ENCODE measurements at places on chromosomes 13 and 19.

- DNase-seq: no peak
Observed at GRCh38 chr13:111947026-111947810, 119.7 kb upstream of the SOX1 start.

DNA sequence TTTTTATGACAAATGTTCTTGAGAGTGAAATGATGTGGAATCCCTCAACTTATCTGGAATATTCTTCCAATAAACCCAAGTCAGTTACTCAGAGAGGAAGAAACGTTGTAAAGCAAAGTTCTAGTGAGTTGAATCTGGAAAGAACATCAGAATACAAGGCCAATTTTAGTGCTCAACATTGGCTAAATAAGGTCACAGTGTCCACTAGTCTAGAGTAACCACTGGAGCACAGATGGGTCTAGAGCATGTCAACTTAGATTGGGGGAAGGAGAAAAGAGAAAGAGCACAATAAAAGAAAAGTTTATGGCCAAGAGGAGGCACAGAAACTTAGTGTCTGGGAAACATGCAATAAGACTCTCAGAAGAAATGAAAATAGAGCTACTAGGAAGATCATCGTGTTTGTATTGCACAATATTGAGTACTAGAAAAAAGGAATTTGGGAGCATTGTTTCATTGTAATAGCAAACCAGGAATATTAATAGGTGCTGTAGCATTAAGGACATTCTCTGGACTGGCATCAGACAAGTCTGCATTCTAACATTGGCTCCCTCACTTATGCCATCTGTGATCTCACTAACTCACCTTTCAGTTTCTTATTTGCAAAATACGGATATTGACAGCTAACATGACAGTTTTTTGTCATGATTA is 1318.5 kb downstream of the PCDH9 start:
- no peak for DNase-seq

GRCh38 chr13:112750570-112750969 is 60.7 kb downstream of the ATP11A start:
- DNase-seq: no peak

GRCh38 chr13:40552895-40553294 is 113.5 kb downstream of the FOXO1 start:
- DNase-seq: no peak

DNA sequence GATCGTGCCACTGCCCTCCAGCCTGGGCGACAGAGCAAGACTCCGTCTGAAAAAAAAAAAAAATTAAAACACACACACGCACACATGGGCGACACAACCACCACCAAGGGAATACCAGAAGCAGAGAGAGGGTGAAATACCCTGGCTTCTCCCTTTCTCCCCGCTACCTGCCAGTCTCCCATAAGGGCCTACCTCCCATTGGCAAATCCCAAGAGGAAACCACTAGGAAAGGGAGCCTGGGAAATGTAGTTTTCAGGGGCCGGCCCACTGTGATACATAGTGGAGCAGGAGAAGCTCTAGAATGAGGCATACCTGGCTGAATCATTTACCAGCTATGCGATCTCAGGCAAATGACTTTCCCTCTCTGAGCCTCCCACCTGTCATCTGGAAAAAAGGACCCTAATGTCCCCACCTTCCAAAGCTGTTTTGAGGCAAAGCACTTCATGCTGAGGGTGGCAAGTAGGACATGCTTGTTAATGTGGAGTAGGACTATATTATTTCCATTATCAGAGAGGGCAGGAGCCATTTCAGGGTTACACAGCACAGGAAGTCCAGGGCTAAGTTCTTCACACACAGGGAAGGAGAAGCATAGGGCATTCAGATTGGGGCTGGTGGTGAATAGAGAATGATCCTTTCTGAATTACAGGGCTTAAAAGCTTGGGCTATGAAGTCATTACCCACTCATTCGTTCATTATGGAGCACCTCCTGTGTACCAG is 14.3 kb upstream of the HNRNPUL1 start:
- DNase-seq: no peak

DNA sequence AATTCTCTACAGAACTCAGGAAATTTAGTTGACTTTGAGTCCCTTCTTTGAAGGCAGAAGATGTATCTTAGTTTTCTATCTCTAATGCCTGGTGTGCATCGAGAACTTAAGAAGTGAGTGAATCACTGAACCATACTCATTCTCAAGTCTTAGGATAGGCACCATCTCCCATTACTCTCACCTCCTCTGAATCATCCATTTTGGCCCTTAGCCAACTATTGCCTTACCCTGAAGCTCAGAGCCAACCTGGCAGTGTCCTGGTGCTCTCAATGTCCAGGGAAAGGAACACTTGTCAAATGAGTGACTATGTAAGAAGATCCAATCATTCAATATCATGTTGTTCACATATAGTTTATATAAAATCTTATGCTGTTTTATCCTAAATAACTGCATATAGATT is 146.6 kb downstream of the RGCC start:
- no peak for DNase-seq

GRCh38 chr13:27820524-27821482 is 28.5 kb downstream of the GSX1 start:
- DNase-seq: no peak

DNA sequence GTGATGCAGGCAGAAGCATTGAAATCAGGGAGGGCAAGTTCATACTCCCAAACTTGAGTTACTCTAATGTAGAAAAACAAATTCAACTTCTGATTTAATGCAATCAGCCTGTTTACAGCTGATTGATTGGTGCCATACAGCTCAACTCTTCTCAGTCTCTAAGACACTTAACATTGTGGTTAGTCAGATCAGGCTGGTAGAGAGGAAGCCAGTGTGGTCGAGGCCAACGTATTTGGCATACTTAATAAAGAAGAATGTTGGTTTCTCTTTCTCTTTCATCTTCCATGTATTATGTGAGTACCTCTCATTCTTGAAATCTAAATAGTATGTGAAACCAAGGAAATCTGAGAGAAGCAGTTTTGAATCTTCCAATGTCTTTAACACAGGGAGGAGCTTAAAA is 255.0 kb upstream of the SLITRK1 start:
- no peak for DNase-seq

DNA sequence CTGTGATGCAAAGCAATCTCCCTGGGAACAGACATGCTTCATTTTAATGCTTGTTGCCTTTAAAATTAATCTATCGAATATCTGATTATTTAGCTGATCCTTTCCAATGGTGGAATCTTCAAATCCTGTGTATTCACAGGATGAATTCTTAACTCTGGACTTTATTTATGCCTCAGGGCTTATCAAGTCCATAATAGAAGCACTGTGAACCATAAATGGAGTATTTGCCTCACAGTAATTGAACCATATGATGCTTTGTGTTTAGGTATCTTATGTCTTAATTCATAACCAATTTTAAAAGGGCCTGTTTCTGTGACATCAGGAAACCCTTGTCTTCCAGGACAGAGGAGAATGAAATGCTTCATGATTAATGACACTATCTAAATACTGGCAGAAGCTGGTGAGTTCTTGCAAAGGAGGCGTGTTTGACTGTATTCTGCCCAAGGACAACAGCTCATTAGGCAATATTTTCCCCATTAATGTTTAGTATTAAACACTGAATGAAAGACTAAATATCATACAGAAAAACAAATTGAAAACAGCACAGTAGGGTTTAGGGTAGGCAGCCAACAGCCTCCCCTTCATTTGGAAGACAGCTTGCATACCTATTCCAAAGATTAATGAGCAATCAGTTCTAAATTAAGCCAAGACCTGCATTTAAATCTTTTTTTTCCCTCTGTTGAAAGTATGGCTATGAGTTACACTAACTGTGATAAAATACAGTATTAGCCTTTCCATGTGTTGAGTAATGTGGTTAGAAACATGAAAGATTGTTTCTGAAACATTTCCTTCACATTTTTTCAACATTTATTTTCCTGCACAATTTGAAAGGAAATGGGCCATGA is 709.4 kb downstream of the PCDH9 start:
- no peak for DNase-seq

DNA sequence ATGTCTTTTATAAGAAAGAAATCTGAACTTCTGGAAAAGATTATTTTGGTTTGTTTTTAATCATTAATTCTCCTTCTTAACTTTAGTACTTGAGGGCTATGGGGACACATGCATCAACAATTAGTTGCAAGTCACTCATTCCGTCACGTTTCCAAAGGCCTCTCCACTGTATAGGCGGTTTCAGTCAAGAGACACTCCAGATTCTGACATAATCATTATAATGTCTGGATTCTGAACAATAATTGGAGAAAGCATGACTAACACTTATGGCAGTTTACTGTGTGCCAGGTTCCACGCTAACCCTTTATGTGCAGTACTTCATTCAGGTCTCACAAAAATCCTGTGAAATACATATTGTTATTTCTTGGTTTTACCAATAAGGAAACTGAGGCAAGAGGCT is 71.9 kb downstream of the TNFRSF19 start:
- no peak for DNase-seq

DNA sequence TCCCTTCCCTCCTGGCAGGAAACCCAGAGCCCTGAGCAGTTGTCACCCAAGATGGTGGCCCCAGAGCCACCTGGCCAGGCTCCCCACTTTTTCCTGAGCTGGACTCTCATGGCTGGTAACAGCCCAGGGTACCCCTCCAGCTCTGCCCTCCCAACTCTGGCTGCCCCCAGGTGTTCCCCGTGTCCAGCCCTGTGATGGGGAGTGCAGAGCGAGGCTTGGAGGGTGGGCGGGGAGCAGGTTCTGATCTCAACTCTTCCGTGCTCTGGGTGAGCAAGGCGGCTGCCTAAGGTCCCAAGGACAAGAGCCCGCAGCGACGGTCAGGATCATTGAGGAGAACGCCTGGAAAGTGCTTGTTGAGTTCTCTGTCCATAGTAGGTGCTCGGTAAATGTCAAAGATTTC is 54.7 kb upstream of the GAS6 start:
- no peak for DNase-seq

GRCh38 chr13:44605721-44606120 is 29.6 kb upstream of the TSC22D1 start:
- no peak for DNase-seq

- no peak for DNase-seq
Observed at GRCh38 chr13:44968434-44968815, 20.8 kb downstream of the NUFIP1 start.

DNA sequence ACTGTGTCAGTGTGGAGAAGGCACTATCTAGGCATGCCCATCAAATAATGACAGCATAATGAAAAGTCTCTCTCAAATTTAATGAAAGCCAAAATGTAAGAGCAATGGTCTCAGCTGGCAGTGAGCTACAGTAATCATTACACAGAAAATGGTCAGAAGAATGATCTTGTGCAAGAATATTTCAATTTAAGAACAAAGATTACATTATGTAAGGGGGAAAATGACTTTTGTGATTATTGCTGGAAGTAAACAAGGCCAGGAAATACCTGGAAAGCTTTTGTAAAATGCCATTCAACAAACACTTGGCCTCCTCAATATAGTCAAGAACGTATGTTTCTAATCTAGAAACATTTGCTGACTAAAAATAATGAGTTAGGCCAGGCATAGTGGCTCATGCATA is 89.1 kb downstream of the CAB39L start:
- no peak for DNase-seq

GRCh38 chr13:31919971-31920726 is 111.4 kb upstream of the FRY start:
- no peak for DNase-seq

DNA sequence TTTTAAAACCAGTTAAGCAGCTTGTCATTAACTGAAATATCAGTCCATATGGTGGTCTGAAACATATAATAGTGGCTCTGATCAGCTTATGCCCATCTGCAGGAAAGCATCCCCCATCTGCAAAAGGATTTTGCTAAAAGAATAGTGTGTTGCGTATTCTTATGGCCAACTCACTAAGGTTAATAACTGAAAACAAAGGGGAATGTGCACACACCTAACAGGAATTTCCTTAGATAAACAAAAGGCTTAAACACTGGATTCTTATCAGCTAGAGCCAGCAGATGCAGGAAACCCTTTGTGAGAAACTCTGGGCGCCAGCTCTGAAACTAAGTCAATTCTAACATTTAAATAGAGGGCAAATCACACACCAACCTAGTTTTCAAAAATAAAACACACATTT is 22.1 kb downstream of the VPS36 start:
- no peak for DNase-seq

DNA sequence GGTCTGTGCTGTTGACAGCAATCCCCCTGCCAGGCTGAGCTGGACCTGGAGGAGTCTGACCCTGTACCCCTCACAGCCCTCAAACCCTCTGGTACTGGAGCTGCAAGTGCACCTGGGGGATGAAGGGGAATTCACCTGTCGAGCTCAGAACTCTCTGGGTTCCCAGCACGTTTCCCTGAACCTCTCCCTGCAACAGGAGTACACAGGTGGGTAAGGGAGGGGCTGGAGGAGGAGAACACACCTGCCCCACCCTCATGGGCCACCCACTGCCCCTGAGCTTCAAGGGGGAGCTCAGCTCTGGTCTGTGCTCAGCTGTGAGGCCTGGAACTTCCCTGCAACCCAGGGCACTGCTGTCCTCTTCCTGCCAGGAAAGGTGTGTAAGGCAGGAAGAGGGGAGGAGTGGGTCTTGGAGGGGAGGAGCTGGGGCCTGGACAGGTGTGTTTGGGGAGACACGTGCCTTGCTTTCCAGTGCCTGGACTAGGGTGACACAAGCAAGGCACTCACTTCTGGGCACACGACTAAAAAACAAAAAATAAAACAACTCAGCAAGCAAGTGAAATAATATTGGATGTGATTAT is 3.9 kb downstream of the SIGLEC7 start:
- no peak for DNase-seq

DNA sequence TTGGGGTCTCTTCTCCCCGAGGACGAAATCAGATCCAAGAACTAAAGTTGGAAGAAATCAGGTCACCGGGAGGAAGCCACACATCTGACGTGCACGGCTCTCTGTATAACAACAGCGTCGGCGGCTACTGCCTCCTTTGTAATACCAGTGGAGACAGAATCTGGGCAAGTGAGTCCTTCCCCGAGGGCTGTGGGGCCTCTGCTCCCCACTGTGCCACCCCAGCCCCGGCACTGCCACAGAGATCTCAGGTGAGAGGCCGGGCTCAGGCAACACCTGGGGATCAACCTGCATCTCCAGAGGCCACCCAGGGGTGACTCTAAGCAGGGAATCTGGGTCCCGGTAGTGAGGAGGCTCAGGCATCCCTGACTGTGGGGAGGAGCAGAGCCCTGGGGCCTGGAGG is 33.7 kb upstream of the C13orf46 start:
- no peak for DNase-seq

DNA sequence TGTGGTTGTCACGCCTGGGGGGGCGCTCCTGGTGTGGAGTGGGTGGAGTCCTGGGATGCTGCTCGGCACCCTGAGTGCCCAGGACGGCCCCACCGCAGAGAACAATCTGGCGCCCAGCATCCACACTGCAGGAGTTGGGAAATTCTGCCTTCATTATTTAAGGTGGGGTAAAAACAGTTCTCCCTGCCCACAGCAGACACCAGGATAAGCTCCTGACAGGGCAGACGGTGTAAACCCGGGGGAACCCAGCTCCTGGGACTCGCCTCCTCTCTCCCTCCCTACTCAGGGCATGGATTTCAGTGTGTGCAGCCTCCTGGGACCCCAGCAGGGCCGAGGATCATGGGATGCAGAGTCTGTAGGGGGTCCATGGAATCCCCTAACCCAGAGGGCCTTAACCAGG is 7.7 kb upstream of the WDR18 start:
- DNase-seq: no peak

Data from SK-N-DZ (cell line).